ENCODE measurements at places on chromosomes 11 and 22.

DNA sequence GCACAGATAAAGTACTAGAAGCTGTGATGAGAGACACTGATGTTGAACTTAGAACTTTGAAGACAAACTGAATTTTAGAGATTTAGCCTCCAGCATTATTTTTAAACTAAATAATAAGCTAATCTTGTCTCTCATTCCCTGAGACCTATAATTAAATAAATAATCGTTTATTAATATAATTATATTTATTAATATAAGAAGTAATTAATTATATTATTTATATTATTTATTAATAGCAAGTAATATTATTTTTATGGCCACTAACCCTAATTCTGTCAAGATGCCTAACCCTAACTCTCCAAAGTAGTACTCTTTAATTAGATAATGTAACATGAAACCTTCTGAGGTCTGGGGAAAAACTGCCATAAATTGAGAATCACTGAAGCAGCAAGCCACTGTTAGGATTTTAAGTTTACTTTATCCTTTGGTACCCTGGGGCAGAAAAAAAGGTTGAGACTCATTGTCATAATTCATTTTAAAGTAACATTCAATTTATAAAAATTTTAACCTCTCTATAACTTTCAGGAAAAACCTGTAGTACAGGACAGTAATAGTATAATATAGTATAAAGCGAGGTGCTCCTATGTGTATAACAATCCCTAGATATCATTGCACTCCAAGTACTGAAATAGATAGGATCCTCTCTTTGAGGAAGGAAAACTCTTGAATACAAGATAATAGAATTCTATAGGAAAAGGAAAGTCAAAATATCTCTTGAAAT is 85.4 kb downstream of the TTC28 start:
- no peak for DNase-seq

- peak; percentile 63 for DNase-seq
Observed at GRCh38 chr22:17785185-17786184, 11.2 kb upstream of the BID start.

DNA sequence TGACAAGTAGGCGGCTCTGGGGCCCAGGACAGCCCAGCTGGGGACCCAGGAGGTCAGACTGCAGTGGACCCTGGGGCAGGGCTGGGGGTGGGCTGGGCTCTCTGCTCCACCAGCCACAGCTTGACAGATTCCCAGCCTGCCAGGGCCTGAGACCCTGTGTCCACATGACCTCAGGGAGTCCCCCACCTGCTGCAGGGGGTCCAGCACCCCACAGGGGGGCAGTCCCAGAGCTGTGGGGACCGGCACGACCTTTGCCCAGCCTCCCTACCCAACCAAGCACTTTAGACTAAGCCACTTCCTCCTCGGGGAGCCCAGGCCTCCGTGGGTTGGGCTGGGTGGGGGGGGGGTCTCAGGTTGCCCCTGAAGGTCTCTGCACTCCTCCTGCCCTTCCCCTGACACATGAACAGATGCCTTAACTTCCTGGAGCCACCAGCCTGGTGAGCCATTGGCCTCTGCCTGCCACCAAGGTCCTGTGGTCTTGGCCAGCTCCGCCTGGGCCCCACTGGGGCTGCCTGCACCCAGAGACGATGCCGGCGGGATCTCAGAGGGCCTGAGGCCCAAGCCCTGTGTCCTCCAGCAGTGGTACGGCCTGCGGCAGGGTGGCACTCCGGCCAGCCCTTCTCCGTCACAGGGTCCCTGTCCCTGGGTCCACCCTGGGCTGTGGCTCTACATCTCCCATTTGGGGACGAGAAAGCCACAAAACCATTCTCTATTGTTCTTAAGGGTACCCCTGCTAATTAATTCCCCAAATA is 3.4 kb downstream of the CCDC188 start:
- DNase-seq = no peak

DNA sequence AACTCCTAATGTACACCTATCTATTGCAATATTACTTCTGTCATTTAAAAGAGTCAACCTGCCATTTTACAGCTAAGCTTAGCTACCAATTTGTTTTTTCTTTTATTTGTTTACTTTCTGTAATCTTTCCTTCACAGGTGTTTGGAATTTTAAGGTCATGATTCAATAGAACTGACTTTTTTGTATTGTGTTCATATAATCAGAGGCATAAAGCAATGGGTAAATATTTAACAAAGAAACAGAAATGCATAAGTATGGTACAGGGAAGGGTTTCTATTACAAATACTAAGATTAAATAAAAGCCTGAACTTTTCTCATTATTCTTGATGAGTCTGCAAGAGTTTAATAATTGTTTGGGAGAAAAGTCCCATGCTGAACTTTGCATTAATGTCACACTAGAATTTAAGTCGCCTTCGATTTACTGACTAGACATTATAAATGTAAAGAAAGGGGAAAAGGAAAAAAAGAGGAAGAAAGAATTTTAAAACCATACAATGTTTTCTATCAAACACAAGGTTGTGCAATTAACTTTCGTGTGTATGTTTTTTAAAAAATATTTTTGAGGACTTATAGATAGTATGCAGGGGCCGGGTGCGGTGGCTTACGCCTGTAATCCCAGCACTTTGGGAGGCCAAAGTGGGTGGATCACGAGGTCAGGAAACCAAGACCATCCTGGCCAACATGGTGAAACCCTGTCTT is 35.0 kb upstream of the HIPK3 start:
- no peak for DNase-seq

DNA sequence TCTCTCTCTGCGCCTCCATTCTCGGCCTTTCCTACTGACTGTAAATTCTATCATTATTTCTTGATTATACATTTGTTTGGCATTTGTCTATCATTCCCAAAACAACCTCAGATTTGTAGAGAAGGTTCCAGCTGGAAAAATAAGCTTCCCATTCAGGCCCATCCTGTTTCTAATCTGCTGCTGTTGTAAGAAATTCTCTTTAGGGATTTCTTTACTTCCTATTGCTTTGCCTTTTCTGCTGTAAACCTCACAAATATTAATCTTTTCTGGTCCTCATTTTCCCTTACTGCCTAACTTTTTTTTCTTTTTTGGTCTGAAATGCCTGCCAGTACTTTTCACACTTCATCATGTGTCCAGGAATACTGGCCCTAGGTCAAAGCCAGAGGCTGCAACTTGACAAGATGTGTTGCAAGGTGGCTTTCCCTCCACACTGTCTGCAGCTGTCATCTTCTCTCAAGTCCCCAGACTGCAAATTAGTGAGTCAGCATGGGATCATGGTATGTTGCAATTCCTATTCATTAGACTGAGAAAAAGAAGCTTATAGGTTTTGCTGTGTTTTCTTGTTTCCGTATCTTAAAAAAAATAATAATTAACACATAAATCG is 858.7 kb upstream of the CHORDC1 start:
- DNase-seq = no peak

GRCh38 chr11:44450295-44450932 is 115.0 kb upstream of the CD82 start:
- no peak for DNase-seq

- DNase-seq = no peak
Observed at GRCh38 chr11:120151536-120151935, 13.6 kb upstream of the TRIM29 start.

DNA sequence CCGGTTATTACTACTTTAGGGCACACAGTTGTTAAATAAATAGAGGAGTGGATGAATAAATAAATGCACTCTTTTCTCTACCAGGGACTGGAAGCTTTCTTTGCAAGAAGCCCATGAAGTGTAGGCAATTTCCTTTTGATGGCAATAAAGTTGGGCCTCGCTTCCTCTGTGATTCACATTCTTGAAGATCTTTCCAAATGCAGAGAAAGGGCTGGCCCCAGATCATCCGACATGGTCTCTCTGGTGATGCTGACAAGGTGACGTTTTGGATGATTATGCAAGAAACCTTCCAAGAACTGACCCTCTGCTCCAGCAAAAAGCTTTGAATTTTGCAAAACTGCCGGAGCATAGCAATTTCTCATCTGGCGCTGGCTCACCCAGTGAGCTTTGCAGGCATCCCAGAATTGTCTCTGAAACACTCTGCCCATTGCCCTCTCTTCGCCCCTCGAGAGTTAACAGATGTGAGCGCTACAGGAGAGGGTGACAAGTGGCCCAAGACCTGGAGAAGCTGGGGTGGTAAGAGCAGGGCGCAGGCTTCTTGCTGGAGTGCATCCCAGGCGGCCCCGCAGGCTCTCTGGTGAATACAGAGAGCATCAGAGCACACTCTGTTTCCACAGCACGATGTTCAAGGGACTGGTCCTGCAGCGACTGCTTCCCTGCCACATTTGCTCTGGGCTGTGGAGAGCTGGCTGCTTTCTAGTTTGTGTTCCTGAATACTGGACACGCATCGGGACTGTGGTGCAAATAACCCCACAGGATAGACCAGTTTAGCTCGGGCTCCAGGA is 11.5 kb upstream of the IFT27 start:
- no peak for DNase-seq

- no peak for DNase-seq
Observed at GRCh38 chr11:36210529-36210928, 78.7 kb downstream of the COMMD9 start.

- DNase-seq = no peak
Observed at GRCh38 chr11:95708681-95709080, 80.9 kb downstream of the FAM76B start.

GRCh38 chr11:111624608-111625007 is 22.4 kb downstream of the SIK2 start:
- DNase-seq = no peak

DNA sequence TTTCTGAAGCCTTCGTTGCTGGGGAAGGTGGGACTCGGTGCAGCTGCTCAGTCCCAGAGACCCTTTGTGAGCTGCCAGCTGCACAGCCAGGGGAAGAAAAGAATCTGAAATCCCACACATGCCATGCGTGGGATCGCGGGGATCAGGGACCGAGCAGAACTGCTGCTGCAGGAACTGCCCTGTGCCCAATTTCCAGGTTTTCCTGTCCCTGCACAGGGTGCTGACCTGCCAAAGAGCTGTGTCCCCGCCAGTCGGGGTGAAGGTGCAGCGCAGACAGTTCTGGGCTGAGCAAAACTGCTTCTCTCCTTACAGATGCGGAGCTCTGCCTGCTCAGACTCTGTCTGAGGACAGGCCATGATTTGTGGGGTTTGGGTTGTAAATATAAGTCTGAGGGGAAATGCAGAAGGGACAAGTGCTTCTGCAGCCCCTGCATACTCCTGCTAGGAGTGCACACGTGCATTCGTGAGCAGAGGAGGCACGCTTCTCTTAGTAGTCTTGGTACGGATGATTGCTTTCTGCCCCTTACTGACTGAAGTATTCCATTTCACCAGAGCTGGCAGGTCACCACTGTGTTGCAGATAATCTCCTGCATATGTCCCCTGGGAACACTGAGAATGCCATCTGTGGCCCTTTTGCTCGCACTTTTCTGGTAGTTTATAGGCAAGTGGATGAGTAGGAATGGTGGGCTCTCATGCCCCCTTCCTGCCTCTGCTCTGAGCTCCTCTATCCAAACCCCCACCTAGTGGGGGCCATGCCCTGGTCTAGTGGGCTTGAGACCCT is 141.4 kb downstream of the PARVA start:
- no peak for DNase-seq

DNA sequence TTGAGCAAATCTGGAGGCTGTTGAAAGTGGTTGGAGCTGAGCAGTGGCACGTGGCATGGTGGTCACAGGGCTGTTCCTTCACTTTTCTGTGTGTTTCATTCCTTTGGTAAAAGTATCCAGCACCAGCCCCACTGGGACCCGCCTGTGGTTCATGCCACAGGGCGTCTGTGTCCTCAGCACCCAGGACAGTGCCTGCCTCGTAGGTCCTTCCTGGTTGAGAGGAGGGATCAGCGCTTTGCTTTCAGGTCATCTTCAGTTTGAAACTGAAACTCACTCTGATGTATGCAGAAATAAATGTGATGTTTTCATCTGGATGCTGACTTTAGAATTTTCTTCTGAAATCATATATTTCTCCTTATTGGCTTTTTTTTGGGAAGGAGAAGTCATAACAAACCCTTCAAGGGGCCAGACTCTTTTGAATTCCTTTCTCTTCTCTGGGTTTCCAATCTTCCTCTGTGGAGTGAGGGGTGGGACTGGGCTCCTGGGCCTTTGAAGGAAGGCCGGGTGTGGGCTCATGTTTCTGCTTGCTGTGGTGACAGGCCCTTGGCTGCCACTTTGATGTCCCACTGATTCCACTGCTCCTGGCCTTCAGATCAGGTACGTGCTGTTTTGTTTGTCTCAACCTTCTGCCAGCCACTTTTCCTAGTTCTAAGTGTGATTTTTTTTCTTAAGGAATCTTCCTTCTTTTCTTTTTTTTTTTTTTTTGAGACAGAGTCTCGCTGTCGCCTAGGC is 26.2 kb downstream of the TBC1D22A start:
- DNase-seq = no peak

All from activated naive CD4-positive, alpha-beta T cell (primary cell).